CD8-positive, alpha-beta T cell (primary cell): ENCODE measurements at places on chromosomes 12 and 14. TPM values are rescaled to one million over a fixed set of nuclear protein-coding genes. Genes with fewer than 3 reads are reported as not detected.

- DNase-seq: no peak
Observed at GRCh38 chr12:113582521-113583218, 111.0 kb upstream of the LHX5 start.

Gene FOXN4
- not detected for total RNA-seq

GRCh38 chr12:58028294-58028693 is 86.9 kb downstream of the ATP23 start:
- no peak for DNase-seq

Gene LALBA
- total RNA-seq: not detected

Gene IQSEC3
- 6.7 TPM for total RNA-seq

DNA sequence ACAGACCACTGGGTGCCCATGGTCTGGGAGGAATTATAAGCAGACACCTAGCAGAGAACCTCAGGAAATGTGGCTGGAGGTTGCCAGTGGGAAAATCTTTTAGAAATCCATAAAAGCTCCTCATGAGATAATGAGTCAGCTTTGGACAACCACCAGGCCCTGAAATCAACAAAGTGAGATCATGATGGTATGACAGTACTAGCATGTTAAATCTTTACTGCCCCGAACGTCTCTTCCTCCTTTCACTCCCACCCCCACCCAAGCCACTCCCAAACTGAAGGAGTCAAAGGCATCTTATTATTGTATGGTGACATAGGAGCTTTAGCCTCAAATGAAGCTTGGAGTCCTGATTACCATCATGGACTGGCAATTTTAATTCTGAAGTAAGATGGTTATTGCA is 240.0 kb downstream of the DIO2 start:
- DNase-seq: no peak

DNA sequence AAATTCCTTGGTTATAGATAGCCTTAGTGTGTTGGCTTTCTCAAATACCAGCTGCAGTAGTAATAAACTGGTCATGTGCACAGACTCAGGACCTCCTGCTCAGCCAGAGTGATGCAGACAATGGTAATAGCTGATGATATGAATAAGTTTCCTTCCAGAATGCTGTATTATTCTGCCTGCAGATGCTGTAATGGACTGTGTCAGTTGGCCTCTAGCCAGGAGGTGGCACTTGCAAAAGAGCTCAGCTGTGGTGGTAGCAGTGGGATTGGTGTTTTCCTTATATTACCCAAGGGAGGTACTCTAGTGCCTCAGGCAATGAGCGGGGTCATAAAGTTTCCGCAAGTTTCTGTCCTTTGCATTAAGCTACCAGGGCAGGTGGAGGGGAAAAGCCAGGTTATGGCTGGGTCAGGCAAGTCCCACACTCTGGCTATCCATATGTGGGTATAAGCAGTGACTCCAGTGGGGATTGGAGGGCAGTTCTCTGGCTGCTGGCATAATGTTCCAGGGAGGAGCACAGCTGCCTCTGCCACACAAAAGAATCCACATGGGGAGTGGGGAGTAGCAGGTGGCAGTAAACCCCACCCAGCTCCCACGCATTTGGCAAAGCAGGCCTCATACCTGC is 14.0 kb upstream of the MUCL1 start:
- no peak for DNase-seq

Gene CCDC196
- not detected for total RNA-seq

DNA sequence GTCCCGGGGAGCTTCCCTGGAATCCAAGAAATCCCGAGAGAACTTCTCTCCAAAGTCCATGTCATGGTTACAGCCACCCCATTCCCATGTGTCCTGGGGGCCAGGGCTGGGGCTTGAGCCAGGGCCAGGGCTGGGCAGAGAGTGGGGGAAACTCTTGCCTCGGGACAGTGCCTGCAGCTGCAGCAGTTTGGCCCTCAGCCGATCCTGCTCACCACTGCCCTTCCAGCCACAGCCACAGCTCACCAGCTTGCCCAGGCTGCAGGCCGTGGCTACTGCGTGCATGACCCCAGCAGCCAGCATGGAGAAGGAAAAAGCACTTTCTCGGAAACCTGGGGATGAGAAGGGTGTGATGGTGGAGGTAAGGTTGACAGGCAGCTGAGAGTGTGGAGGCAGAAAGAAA is 3.5 kb downstream of the WNT10B start:
- DNase-seq: no peak

- no peak for DNase-seq
Observed at GRCh38 chr14:53701108-53701875, 255.3 kb downstream of the BMP4 start.

Gene TC2N
- total RNA-seq: 132 TPM

DNA sequence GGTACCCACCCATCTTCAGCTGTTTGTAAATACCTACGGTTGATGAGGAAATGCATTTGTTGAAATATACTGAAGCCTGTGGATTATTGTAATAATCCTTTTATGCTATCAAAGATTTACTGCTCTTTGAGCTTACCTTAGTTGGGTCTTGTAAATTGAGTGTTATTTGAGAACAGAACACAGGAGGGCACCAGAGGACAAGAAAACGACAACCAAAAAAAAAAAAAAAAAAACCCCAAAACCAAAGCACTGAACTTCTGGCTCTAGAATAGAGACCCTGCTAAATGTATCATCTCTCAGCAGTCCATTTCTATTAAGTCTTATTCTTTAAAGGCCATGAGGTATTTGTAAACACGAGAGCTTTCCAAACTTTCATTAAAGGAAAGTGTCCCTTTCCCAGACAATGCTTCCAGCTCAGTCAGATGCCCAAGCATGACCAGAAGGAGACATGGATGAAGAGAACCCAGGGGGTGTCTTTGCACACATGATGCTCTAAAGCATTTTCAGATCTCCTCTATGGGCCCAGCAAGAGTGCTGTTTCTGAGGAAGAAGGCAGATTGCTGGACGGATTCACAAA is 763.9 kb downstream of the NRXN3 start:
- no peak for DNase-seq

Gene SPTB
- total RNA-seq: not detected

DNA sequence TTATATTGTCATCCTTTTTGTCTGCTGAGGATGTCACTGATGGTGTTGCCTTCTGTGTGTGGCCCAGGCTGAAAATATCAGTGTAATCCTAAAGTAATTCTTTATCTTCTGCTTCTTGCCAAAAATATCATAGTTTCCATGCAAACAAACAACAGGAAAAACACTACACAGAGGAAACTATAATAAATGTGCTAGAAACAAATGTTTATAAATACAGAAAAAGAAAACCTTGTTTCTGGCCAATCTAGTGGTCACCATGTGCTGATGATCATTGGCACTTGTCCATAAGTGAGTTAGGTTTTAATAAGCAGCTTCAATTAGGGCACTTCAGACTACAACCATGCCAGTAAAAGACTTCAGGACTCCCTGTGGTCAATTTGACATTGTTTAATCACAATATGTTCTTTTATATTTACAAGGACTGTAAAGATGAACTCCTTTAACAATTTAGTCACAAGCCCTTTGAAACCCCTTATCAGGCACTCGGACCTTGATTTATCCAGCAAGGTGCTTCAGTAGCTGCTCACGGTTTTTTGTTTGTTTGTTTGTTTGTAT is 124.8 kb downstream of the TMTC3 start:
- DNase-seq: no peak

GRCh38 chr12:630656-631632 is 32.3 kb downstream of the NINJ2 start:
- no peak for DNase-seq

DNA sequence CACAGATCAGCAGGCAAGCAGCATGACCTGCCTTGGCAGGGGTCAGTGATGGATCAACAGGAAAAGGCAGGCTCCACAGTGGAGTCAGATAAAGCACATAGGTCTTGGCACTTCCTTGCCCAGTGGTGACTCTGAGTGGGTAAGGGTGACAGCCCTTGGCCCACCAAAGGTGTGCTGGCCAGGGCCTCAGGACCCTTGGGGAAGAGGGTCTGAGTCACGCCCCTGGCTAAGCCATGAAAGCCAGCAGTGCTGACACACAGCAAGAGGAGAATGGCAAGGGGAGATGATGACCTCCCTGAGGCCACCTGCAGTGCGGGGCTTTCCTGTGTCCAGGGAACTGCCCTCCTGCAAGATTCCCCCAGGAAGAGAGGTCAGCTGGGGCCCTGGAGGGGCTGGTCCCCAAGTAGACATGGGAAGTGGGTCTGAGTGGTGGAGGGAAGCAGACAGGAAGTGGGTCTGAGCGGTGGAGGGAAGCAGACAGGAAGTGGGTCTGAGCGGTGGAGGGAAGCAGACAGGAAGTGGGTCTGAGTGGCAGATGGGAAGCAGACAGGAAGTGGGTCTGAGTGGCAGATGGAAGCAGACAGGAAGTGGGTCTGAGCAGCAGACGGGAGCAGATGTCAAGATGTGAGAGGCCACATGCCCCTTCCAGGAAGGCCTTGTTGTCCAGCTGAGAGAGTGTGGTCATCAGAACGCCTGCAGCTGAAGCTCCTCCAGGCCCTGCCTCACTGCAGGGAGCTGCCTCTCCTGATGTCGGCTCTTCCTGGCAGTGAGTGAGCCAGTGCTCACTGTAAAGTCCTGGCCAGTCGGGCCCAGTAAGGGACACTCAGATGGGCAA is 34.8 kb downstream of the DIO3 start:
- peak; percentile 59 for DNase-seq

Gene SPTLC2
- 14.4 TPM for total RNA-seq

- no peak for DNase-seq
Observed at GRCh38 chr12:122937622-122938091, 28.6 kb downstream of the ABCB9 start.

DNA sequence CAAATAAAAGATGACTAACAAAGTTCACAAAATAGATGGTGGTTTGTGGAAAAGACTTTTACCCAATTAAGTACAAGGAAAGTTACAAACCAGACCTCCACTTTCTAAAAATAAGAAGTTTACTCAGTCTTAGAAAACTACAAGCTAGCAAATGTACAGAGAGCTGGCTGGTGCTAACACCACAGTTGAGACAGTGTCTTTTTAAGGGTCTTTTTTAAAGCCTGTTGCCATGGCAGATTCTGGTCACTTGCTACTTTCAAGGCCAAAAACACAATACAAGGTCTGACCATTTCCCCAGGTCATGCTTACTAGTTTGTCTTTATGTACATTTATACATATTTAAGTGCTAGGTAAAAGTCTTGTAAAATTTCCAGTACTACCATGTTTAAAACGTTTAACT is 2.4 kb downstream of the BTG1 start:
- DNase-seq: no peak

- DNase-seq: peak; percentile 52
Observed at GRCh38 chr12:5745251-5745888, 199.7 kb downstream of the ANO2 start.

- DNase-seq: no peak
Observed at GRCh38 chr12:40473962-40474361, 218.3 kb upstream of the CNTN1 start.

- DNase-seq: no peak
Observed at GRCh38 chr12:118375348-118375747, 1.0 kb upstream of the SUDS3 start.

Gene NFKBIA
- total RNA-seq: 1,133 TPM

DNA sequence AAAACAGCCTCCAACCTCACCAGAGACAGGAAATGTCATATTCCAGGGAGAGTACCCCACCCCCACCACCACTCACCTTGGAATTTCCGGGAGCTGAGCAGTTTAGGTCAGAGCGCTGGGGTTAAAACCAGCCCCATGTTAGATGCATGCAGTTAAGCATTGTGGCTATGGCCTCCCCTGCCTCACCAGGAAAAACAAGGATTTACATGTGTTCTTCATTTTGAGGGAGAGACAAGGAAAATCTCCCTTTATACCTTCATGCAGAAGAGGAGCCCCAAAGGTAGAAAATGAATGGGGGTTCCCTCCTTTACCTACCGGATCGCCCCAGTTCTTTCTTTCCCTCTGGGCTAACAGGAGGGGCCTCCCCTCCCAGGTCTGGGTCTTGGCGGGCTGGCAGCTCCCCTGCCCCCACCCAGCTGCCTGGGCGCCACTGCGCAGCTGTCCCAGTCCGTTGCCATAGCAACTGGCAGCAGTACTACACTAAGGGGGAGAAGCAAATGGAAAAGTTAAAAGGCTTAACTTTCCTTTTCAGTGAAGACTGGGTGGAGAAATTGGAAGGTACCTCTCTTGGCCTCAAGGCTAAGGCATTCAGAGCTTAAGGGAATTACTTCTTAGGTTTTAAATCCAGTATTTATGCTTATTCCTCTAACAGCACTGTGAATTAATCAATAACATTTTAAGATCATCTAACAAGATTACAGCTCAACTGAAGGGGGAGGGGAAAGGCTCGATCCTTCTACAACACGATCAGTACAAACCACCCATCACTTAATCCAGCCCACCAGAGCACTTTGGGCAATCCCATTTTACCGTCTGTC is 20.5 kb downstream of the CBX5 start:
- peak; percentile 54 for DNase-seq

Gene IL31
- not detected for total RNA-seq

Gene LGMN
- total RNA-seq: 3.4 TPM

- DNase-seq: no peak
Observed at GRCh38 chr12:92503029-92503931, 199.5 kb upstream of the PLEKHG7 start.

- DNase-seq: no peak
Observed at GRCh38 chr12:14185427-14186192, 179.9 kb upstream of the ATF7IP start.

GRCh38 chr14:94136575-94137331 is 7.3 kb upstream of the IFI27L2 start:
- peak; percentile 88 for DNase-seq

DNA sequence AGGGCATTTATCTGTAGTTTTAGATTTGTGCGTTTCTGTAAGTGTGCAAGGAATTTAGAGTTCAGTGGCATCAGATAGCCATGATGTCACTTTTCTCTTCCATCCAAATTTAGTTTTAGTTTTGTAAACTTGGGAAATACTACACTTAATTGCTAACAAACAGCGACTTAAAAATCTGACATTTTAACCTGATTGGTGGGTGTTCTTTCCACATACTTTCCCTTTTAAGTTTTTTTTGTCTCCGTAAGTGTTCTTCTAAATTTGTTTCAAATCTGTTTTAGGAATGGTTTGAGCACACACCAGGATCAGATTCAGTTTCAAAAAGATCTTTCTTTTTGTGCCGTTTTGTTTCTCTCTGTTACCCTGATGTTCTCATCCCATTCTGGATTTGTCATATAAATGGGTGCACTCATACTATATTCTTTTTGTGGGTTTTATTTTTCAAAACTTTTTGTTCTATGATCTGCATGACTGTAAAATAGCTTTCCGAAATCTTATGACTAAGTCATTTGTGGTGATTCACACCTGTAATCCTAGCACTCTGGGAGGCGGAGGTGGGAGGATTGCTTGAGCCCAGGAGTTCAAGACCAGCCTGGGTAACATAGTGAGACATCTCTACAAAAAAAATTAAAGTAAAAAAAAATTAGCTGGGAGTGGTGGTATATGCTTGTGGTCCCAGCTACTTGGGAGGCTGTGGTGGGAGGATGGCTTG is 58.9 kb downstream of the FBXO34 start:
- no peak for DNase-seq

DNA sequence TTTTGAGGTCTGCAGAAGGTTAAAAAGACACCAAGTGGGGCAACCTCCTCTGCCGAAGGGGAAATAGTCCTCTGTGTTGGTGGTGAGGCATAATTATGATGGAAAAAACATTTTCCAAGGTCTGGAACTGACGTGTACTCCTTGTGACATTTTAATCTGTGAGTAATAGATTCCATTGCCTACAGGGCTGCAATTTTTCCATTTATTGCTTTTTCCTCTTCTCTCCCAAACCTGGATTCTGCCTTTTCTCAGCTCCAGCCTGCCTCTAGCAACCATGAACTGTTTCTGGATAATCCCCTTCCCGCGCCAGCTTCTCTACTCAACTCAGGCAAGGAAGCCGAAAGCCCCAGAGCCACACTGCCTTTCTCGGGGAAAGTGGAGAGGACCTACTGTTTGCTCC is 230.1 kb upstream of the PLXNC1 start:
- no peak for DNase-seq
